HepG2 (cell line): ENCODE measurements at places on chromosomes 5 and 9.

DNA sequence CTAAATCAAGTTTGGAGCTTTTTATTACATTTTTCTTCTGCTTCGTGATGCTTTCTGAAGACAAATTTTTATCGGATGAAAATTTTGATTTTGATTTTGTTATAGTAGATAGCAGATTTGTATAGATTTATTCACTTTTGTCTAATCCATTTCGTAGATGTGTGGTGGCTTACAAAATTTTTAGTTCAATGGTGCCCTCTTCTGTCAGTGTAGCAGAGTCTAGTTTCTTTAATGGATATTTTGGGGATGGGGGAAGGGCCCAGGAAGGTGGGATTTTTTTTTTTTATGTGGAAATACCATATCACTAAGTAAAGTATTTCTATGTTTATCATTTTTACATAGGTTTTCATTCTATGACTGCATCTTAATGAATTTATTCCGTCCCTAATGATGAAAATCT is 259.9 kb upstream of the TARS1 start:
- H3K4me3 ChIP-seq = no peak overlapping the region
- no peaks in the 10 kb centered on the region for H3K36me3 ChIP-seq
- H3K27ac ChIP-seq = no peak overlapping the region
- no peaks in the 10 kb centered on the region for H3K27me3 ChIP-seq

DNA sequence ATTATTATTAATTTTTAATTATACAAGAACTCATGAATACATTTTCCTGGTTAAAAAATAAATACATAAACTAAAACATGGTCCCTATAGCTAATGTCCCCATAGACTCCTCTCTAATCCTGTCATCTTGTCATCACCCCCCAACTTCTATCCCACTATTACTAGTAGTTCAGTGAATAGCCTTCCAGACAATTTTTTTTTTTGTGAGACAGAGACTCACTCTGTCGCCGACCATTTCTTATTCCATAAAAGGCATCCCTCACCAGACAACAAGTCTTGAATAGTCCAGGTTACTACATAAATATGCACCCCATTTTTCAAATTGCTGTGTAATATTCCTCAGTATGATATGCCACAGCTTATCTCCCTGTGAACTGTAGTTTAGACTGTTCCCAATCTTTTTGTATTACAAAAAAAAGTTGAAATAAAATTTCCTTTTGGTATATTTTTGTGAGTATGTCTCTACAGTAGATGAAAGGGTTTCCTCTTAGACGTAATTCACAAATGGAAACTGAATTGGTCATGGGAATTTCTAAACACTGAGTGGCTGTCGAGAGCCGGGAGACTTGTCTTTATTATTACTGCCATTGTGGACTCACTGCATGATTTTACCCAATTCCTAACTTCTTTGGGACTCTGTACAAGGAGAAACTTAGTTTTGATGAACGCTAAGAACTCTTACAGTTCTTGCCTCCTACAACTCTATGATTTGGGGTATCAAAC is 6.4 kb upstream of the ABLIM3 start:
- H3K4me3 ChIP-seq = no peak overlapping the region
- no peaks in the 10 kb centered on the region for H3K36me3 ChIP-seq
- peaks cover 11% of the 10 kb centered on the region for H3K27me3 ChIP-seq

GRCh38 chr5:86689103-86689729 is 71.5 kb downstream of the COX7C start:
- no peaks in the 10 kb centered on the region for H3K27me3 ChIP-seq
- no peaks in the 10 kb centered on the region for H3K4me1 ChIP-seq
- H3K36me3 ChIP-seq = no peaks in the 10 kb centered on the region
- no peak for DNase-seq
- no peak overlapping the region for H3K27ac ChIP-seq
- H3K4me3 ChIP-seq = no peak overlapping the region

- H3K4me1 ChIP-seq = peaks cover 14% of the 10 kb centered on the region; the same call in 1 of the 2 replicates
- DNase-seq = no peak
- no peak overlapping the region for H3K27ac ChIP-seq
- H3K4me3 ChIP-seq = no peak overlapping the region
- H3K36me3 ChIP-seq = no peaks in the 10 kb centered on the region
Observed at GRCh38 chr5:72597456-72597948, 90.3 kb upstream of the ZNF366 start.

- no peaks in the 10 kb centered on the region for H3K4me1 ChIP-seq
- H3K4me3 ChIP-seq = no peak overlapping the region
- H3K27me3 ChIP-seq = no peaks in the 10 kb centered on the region
Observed at GRCh38 chr5:114473541-114473940, 111.7 kb downstream of the KCNN2 start.

DNA sequence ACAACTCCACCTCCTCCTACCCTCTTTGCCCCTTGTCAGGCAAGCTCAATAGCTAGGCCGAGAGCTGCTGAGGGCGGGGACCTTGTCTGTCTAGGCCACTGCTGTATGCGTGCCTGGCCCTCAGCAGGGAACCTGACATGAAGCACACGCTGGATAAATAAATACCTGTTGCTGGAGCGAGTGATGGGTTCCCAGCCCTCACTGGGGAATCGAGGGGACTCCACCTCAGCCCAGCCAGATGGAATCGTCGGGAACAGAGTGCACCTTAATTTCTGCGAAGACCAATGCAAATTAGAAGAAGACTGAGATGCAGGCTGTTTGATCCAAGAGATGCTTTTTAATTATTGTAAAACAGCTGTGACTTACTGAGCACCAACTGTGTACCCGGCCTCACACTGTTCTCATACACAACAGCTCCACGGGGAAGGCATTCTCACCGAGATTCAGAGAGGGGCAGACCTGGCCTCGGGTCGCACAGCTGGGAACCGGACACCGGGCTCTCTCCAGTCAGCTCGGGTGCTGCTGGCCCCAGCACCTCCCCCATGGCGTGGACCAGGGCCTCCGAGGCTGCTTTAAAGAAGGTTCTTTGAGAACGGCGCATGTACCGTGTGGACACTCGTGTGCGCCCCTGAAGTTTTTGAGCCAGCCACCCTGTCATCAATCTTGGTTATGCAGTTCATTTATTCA is 109.7 kb upstream of the IER5L start:
- H3K27ac ChIP-seq = no peak overlapping the region
- no peaks in the 10 kb centered on the region for H3K36me3 ChIP-seq
- H3K4me3 ChIP-seq = no peak overlapping the region

DNA sequence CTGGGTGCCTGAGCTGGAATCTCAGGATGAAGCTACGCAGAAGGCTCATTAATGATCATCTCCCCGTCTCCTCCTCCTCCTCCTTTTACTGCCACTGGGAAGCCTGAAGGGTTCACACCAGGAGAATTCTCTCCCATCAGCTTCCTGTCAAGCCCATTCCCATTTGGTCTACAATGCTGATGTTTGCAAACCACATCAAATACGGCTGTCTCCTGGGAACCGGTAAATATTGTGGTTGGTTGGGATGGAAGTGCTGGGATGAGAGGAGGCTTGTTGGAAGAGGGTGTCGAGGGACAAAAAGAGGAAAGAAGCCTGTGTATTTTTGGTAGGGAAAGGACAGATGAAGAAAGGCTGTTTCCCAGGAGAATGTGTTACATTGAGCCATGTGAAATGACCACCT is 13.2 kb upstream of the S1PR3 start:
- peaks cover 14% of the 10 kb centered on the region; the same call in 1 of the 3 replicates for H3K27me3 ChIP-seq
- no peak overlapping the region for H3K27ac ChIP-seq
- H3K4me1 ChIP-seq = no peaks in the 10 kb centered on the region
- DNase-seq = no peak
- H3K36me3 ChIP-seq = no peaks in the 10 kb centered on the region

DNA sequence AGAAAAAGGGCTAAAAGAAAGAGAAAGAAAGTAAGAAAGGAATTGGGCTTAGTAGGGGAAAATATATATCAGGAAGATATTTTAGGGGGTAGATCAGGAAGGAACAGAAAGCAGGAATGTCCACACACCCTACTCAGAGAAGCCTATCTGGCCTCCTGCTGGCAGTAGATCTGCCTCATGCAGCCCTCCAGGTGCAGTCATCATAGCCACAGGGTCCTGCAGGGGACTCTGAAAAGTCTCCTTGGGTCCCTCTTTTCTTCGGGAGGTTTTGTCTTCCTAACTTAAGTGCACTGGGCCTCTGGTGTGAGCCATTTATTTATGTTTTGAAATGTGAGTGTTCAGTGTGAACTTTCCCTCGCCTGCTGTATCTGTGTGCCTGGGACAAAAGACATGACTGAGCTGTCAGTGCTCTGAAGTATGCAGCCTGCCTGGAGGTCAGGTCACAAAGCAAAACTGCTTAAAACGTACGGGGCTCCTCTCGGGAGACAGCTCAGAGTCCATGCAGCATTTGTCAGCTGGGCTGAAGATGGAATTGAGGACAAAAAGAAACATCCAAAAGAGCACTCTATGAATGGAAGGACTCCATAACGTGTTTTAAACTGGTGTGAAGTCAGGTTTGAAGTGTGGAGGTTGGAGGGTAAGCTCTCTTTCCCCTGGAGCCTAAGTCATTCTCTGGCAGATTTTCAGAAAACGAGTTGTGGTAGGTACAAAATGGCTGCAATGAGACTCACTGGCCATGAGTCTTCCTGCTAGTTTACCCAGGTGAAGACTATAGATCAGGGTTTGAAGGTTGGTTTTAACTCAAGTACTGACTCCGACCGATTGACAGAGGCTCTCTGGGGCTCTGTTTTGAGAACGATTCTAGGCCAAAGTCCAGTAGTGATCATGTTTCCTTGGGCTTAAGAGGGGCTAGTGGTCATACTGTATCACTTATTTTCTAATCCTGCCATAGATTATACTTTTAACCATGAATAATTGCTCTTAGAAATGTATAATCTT is 151.8 kb upstream of the GDNF start:
- no peak overlapping the region for H3K27ac ChIP-seq
- 0 out of 2 replicates have a peak overlapping the region, but pooled peaks have one; percentile 11 for H3K4me3 ChIP-seq
- no peaks in the 10 kb centered on the region for H3K27me3 ChIP-seq
- H3K4me1 ChIP-seq = peaks cover 42% of the 10 kb centered on the region

DNA sequence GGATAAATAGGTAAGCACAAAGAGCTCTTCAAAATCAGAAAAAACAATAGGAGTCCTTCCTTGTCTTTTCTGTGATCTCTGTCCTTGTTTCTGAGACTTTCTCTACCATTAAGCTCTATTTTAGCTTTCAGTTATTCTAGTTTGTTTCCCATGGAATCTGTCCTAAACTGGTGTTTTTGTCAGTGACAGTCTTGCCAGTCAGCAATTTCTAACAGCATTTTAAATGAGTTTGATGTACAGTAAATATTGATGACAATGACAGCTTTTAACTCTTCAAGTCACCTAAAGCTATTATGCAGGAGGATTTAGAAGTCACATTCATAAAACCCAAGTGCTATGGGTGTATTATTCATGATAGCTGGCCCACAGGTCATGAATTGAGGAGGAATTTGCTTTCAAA is 17.9 kb downstream of the TIGD6 start:
- H3K27me3 ChIP-seq = no peaks in the 10 kb centered on the region
- H3K4me3 ChIP-seq = no peak overlapping the region
- no peak for DNase-seq
- H3K27ac ChIP-seq = no peak overlapping the region
- H3K4me1 ChIP-seq = peaks cover 49% of the 10 kb centered on the region

DNA sequence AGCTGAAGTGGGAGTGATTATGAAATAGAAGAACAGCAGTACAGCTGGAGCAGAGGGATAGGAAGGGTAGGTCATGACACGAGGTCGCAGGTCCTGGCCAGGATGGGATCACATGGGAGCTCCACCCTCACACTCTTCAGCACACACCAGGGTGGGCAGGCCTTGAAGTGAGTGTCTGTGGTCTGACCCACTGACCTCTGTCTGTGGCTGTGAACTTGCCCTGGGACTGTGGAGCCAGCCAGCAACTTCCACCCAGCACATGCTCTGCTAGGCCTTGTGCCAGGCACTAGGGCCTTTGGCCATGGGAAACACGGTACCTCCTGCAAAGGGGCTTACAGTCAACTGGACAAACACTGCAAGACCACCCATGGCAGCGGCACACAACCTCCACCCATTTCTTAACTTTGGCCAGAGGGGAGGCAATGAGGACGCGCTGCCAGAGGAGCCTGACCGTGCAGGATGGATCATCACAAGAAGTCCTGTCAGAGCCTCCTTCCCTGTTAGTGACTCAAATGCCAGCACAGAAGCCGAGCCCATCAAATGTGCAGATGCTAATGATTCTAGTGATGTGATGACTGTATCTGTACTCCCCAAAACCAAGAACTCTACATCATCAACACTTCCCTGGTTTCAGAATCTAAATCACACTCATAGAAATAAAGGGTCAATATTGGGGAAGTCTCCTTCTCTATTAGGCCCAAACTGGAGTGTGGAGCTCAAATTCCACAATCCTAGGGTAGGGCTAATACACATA is 113.6 kb downstream of the DPYSL3 start:
- no peaks in the 10 kb centered on the region for H3K36me3 ChIP-seq
- DNase-seq = no peak
- H3K27me3 ChIP-seq = 0 out of 3 replicates have a peak, but pooled peaks cover 4% of the 10 kb centered on the region
- H3K27ac ChIP-seq = no peak overlapping the region
- H3K4me3 ChIP-seq = no peak overlapping the region

DNA sequence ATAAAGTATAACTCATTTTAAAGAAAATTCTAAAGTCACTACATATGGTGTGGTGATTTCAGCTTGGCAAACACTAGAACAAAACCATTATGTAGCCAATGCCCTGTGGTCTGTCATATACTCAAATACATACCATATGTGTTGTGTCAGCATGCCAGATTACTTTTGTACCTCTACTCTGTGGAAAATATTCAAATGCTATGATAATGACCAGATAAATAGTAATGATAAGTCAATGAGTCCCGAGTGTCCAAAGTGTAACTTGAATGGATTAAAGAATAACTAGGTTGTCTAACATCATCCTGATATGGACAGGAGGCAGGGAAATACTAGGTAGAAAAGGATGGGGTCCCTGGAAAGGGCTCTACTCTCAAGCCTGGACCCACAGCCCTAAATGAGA is 58.0 kb upstream of the IL6ST start:
- H3K4me3 ChIP-seq = no peak overlapping the region
- peak; percentile 49 for DNase-seq
- H3K4me1 ChIP-seq = peaks cover 67% of the 10 kb centered on the region
- no peaks in the 10 kb centered on the region for H3K36me3 ChIP-seq
- no peaks in the 10 kb centered on the region for H3K27me3 ChIP-seq

GRCh38 chr9:97531888-97532376 is 30.5 kb downstream of the TMOD1 start:
- no peak overlapping the region for H3K27ac ChIP-seq
- peaks cover 20% of the 10 kb centered on the region; the same call in 2 of the 3 replicates for H3K27me3 ChIP-seq
- no peak for DNase-seq
- H3K4me3 ChIP-seq = no peak overlapping the region
- no peaks in the 10 kb centered on the region for H3K4me1 ChIP-seq

DNA sequence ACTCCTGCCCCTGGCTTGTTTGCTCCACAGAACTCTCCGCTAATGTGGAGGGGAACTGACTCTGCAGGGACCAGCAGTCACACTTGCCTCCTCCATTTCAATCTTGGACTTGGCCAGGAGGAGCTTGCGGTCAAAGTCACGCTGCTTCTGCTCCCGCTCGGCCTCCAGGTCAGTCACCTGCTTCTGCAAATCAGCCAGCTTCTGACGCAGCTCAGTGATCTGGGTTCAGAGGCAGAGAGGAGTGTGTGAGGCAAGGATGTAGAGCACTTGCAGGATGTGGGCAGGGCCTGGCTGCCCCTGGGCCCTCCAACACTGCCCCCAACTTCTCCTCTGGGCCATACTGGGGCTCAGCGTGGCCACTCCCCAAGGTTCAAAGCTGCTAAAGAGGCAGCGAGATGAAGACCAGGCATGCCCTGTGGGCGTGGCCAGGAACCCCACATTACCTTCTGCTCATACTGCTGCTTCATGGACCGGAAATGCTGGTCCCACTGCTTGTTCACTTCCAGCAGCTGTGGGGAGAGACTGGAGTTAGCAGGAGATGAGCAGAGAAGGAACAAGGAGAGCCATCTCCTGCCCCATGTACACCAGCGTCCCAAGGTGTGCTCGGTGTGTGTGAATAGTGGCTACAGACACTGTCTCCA is 22.2 kb downstream of the GPX3 start:
- H3K36me3 ChIP-seq = peaks cover 83% of the 10 kb centered on the region
- no peak for DNase-seq
- no peak overlapping the region for H3K27ac ChIP-seq
